ENCODE measurements at places on chromosomes 16 and 17. TPM values are rescaled to one million over a fixed set of nuclear protein-coding genes. Genes with fewer than 3 reads are reported as not detected.

The NSRP1 gene
- total RNA-seq, result 22.7 TPM

DNA sequence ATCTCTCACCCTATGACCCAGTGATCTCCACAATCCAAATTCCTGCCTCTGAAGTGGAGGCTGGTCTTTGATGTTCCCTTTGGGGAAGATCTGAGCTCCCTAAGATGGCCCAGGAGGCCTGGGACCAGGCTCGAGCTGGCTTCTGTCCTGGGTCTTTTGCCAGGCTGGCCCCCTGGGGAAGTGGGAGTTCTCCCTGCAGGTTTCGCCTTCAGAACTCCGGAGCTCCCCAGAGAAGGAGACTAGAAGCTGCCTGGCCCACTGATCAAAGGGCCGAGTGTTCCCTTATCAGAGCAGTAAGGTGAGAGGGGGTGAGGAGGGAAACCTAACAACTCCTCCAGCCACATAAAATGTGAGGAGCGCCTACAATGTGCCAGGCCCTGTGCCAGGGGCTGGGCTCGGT is 147.1 kb downstream of the IRF8 start:
- H3K4me1 ChIP-seq, result no peaks in the 10 kb centered on the region
- H3K27me3 ChIP-seq, result no peaks in the 10 kb centered on the region
- H3K36me3 ChIP-seq, result no peaks in the 10 kb centered on the region
- DNase-seq, result no peak

The KRTAP16-1 gene
- total RNA-seq, result not detected

DNA sequence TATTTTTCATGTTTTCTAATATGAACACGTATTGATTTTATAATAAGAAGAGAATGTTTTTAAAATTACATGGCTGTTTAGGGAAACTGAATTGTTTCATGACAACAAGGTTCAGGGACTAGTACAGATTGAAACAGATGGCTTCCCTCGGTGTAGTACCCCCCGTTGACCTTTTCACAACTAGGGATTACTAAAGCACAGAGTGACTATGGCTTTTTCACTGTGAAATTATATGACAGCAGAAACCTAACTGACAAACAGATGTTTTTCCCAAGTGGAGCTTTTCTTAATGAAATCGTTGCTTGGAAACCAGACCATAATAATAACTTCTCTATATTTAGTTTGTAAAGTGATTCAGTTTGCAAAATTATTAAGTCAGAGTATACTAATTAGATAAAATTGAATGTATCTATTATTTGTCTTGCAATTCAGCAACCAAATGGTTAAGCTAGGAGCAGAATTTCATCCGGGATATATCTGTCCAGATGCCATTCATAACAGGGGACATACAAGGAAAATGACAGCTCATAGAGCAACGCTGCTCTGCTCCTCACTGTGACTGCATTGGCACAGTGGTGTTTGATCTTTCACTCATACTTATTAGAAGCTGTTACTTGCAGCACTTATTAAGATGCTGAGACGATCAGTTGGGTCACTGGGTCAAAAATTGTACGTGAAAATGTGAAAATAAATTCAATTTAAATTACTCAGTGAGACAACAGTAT is 111.7 kb downstream of the TANGO6 start:
- DNase-seq, result no peak
- H3K4me1 ChIP-seq, result no peaks in the 10 kb centered on the region
- H3K4me3 ChIP-seq, result no peak overlapping the region
- H3K27me3 ChIP-seq, result no peaks in the 10 kb centered on the region
- H3K36me3 ChIP-seq, result no peaks in the 10 kb centered on the region

DNA sequence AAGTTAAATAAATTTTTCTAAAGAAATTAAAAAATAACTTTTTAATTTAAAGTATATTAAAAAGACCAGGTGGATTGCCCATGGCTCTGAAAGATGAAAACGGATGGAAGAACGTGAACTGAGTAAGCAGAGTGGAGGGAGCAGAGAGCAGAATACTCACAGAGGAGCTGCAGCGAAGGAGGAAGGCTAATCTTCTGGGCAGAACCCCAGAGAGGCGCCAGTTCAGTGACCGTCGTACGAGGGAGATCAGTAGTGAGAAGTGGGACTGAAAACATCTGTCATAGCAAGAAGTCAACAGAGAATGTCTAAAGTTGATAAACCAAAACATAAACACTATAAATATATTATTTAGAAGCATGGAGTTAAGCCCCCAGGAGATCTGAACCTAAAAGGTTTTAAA is 34.9 kb downstream of the UBE2G1 start:
- H3K4me1 ChIP-seq, result peaks cover 2% of the 10 kb centered on the region
- H3K27me3 ChIP-seq, result no peaks in the 10 kb centered on the region
- no peak overlapping the region for H3K27ac ChIP-seq
- H3K4me3 ChIP-seq, result no peak overlapping the region
- DNase-seq, result no peak
- peaks cover 12% of the 10 kb centered on the region for H3K36me3 ChIP-seq

- no peaks in the 10 kb centered on the region for H3K36me3 ChIP-seq
- H3K4me1 ChIP-seq, result no peaks in the 10 kb centered on the region
- H3K27ac ChIP-seq, result no peak overlapping the region
- no peaks in the 10 kb centered on the region for H3K27me3 ChIP-seq
- DNase-seq, result no peak
These were observed 653.3 kb downstream of the CDH11 start for GRCh38 chr16:64468515-64469090.

GRCh38 chr16:5928476-5929065 is 831.0 kb upstream of the EEF2KMT start:
- H3K4me1 ChIP-seq, result peaks cover 13% of the 10 kb centered on the region
- no peak overlapping the region for H3K4me3 ChIP-seq
- DNase-seq, result peak; percentile 47
- H3K36me3 ChIP-seq, result no peaks in the 10 kb centered on the region

Data from H1 (cell line).